H9 (cell line): ENCODE measurements at places on chromosomes 4 and X.

GRCh38 chrX:18461431-18461830 lies 36.0 kb downstream of the CDKL5 start:
- no peak overlapping the region for H3K27ac ChIP-seq
- H3K4me1 ChIP-seq, result no peaks in the 10 kb centered on the region
- DNase-seq, result no peak
- no peaks in the 10 kb centered on the region for H3K36me3 ChIP-seq
- no peak overlapping the region for H3K4me3 ChIP-seq
- no peaks in the 10 kb centered on the region for H3K27me3 ChIP-seq

- no peaks in the 10 kb centered on the region for H3K4me1 ChIP-seq
- H3K36me3 ChIP-seq, result no peaks in the 10 kb centered on the region
- no peak overlapping the region for H3K27ac ChIP-seq
Observed at GRCh38 chrX:86604607-86605006, 456.4 kb downstream of the DACH2 start.

GRCh38 chr4:73508651-73509050 lies 27.1 kb downstream of the AFM start:
- H3K36me3 ChIP-seq, result no peaks in the 10 kb centered on the region
- H3K27ac ChIP-seq, result no peak overlapping the region
- no peak overlapping the region for H3K4me3 ChIP-seq
- DNase-seq, result no peak

DNA sequence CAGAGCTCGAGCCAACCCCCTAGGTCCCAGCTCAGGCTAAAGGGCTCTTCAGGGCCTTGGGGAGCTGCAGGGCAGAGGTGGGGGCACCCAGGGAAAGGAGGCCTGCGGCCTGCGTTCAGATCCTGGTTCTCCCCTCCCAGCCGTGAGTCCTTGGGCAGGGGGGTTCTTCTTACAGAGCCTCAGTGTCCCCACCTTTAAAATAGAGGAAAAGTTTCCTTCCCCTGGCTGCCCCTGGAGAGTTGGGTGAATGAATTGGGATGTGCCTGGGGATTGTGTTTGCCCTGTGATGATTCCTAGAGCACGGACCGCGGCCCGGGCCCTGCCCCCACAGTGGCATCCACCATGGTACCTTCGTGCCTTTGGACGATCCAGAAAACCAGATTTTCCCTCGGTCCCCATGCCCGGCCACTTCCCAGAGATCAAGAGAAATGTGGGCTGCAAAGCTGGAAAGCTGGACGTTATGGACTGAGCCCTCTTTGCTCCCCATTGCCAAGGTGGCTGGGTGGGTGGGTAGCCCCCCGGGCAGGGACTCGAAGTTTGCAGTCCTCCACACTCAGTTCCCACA lies 11.4 kb downstream of the HTRA3 start:
- H3K4me3 ChIP-seq, result no peak overlapping the region
- DNase-seq, result no peak
- H3K27ac ChIP-seq, result no peak overlapping the region
- H3K4me1 ChIP-seq, result no peaks in the 10 kb centered on the region

GRCh38 chrX:27893871-27894270 lies 86.1 kb downstream of the MAGEB10 start:
- no peak overlapping the region for H3K27ac ChIP-seq
- H3K27me3 ChIP-seq, result no peaks in the 10 kb centered on the region
- H3K4me3 ChIP-seq, result no peak overlapping the region

GRCh38 chr4:22237155-22237751 lies 278.6 kb downstream of the ADGRA3 start:
- H3K4me1 ChIP-seq, result no peaks in the 10 kb centered on the region
- H3K36me3 ChIP-seq, result no peaks in the 10 kb centered on the region
- DNase-seq, result peak; percentile 86
- no peak overlapping the region for H3K4me3 ChIP-seq
- no peaks in the 10 kb centered on the region for H3K27me3 ChIP-seq
- H3K27ac ChIP-seq, result no peak overlapping the region

DNA sequence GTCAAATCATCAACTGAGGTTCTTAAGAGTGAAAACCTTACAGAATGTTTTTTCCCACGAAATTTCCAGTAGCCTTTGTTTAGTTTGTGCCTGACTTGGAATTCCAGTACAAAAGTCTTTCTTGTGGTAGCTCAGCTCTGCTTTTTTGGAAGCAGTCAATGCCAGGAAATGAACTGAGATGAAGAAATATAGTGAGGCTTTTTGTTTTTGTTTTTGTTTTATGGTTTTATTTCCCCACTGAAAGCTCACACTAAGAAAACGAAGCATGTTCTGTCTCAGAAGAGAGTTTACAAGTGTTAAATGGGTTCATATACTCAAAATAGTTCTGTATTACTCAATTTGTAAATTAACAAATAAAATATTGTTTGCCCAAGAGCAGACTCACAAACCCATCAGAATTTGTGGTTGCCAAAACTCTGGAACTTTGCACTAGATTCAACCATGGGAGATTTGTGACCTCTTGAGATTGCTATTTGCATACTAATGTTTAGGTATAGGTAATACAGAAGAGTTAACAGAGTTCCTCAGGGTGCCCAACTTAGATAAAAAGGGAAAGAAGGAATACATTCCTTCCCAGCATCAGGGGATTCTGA lies 1060.8 kb downstream of the FAT4 start:
- no peaks in the 10 kb centered on the region for H3K27me3 ChIP-seq
- H3K36me3 ChIP-seq, result 0 out of 3 replicates have a peak, but pooled peaks cover under 1% of the 10 kb centered on the region
- H3K27ac ChIP-seq, result no peak overlapping the region
- no peaks in the 10 kb centered on the region for H3K4me1 ChIP-seq
- no peak for DNase-seq

GRCh38 chrX:12548341-12548740 lies 242.9 kb upstream of the PRPS2 start:
- no peaks in the 10 kb centered on the region for H3K36me3 ChIP-seq
- H3K27ac ChIP-seq, result no peak overlapping the region
- DNase-seq, result no peak

- DNase-seq, result no peak
- H3K36me3 ChIP-seq, result no peaks in the 10 kb centered on the region
- no peaks in the 10 kb centered on the region for H3K4me1 ChIP-seq
Observed at GRCh38 chr4:79906303-79906702, 166.7 kb downstream of the ANTXR2 start.

GRCh38 chr4:109389369-109390114 lies 44.1 kb upstream of the SEC24B start:
- no peaks in the 10 kb centered on the region for H3K36me3 ChIP-seq
- DNase-seq, result no peak
- H3K27me3 ChIP-seq, result no peaks in the 10 kb centered on the region
- no peak overlapping the region for H3K4me3 ChIP-seq

GRCh38 chrX:9682456-9682855 lies 83.2 kb downstream of the GPR143 start:
- H3K4me3 ChIP-seq, result no peak overlapping the region
- no peak overlapping the region for H3K27ac ChIP-seq
- peaks cover 33% of the 10 kb centered on the region for H3K36me3 ChIP-seq
- H3K27me3 ChIP-seq, result no peaks in the 10 kb centered on the region
- DNase-seq, result peak; percentile 35

- H3K27me3 ChIP-seq, result peaks cover 25% of the 10 kb centered on the region
- peaks cover 5% of the 10 kb centered on the region for H3K4me1 ChIP-seq
- no peak for DNase-seq
- H3K36me3 ChIP-seq, result no peaks in the 10 kb centered on the region; the same call in 1 of the 3 replicates
- no peak overlapping the region for H3K27ac ChIP-seq
- peak overlapping the region; percentile 98 for H3K4me3 ChIP-seq
Observed at GRCh38 chr4:139557556-139558110, 1.6 kb upstream of the SETD7 start.

GRCh38 chr4:81360737-81361136 lies 111.0 kb downstream of the RASGEF1B start:
- no peaks in the 10 kb centered on the region; the same call in 1 of the 2 replicates for H3K4me1 ChIP-seq
- H3K36me3 ChIP-seq, result no peaks in the 10 kb centered on the region
- no peak for DNase-seq
- no peaks in the 10 kb centered on the region for H3K27me3 ChIP-seq
- H3K4me3 ChIP-seq, result no peak overlapping the region

DNA sequence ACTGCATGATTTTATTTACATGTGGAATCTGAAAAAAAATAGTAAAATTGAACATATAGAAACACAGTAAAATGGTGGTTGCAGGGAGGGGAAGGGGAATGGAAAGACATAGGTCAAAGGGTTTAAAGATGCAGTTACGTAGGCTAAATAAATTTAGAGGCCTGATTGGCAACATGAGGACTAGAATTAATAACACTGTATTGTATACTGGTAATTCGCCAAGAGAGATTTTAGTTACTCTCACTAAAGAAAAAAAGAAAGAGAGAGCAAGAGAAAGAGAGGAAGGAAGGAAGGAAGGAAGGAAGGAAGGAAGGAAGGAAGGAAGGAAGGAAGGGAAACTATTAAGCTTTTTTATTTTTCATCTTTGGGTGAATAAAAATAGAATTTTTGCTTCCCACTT lies 488.1 kb downstream of the PCDH10 start:
- no peak overlapping the region for H3K4me3 ChIP-seq
- DNase-seq, result no peak
- H3K4me1 ChIP-seq, result no peaks in the 10 kb centered on the region
- no peaks in the 10 kb centered on the region for H3K27me3 ChIP-seq
- no peak overlapping the region for H3K27ac ChIP-seq

GRCh38 chrX:17656035-17656418 lies 81.3 kb upstream of the SCML1 start:
- no peak for DNase-seq
- H3K27me3 ChIP-seq, result peaks cover 17% of the 10 kb centered on the region; the same call in 1 of the 2 replicates
- H3K4me3 ChIP-seq, result peak overlapping the region; percentile 76
- no peak overlapping the region for H3K27ac ChIP-seq
- H3K4me1 ChIP-seq, result no peaks in the 10 kb centered on the region; the same call in 1 of the 2 replicates

DNA sequence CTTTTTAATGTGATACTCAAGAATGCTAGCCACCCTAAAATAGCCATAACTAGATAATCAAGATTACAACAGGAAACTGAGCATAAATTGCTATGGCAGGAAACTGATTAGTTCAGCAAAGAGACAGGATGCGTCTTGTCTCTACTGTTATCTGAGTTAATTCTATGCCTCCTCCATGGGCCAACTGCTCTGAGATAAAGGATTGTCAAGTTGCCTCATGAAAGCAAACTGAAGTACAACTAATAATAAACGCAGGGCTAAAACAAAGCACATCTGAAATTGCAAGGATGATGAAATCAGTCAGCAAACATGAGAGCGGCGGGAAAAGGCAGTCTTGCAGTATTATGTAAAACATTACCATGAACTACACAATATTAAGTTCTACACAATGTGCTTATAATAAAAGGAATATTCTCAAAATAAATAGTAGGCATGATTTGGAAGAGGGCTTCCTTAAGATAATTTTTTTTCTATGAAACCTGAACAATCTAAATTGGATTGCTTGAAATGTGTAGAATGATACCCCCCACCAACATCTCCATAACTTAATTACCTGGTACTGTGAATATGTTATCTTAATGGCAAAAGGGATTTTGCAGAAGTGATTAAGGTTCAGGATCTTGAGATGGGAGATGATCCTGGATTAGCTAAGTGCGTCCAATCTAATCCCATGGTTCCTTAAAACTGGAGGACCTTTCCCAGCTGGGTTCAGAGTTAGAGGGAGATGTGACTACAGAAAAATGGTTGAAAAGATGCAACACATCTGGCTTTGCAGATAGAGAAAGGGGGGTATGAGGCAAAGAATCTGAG lies 65.9 kb downstream of the ANTXR2 start:
- H3K27me3 ChIP-seq, result no peaks in the 10 kb centered on the region
- no peak for DNase-seq
- H3K4me1 ChIP-seq, result no peaks in the 10 kb centered on the region
- peaks cover 7% of the 10 kb centered on the region; the same call in 2 of the 3 replicates for H3K36me3 ChIP-seq
- no peak overlapping the region for H3K27ac ChIP-seq

GRCh38 chrX:40098264-40099054 lies 701 bp upstream of the BCOR start:
- peaks cover 13% of the 10 kb centered on the region; the same call in 1 of the 2 replicates for H3K4me1 ChIP-seq
- peaks cover 44% of the 10 kb centered on the region for H3K27me3 ChIP-seq
- DNase-seq, result peak; percentile 80
- peak overlapping the region; percentile 65 for H3K4me3 ChIP-seq

DNA sequence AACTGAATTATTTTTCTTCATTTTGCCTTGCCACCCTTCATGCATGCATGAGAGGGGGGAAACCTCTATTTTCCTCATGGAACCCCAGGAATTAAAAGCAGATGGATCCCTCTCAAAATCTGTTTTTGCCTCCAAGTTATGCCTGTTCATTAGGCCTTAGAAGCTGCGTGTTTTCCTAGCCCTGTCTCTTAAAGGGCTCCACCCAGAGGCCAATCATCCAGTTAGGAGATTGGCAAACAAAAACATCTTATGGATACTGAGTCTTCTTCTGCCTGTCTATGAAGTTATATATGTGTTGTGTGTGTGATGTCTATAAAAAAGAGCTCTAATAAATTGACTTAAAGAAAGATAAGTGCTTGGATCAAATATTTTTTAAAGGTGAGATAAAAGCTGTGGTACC lies 142.9 kb downstream of the ANAPC10 start:
- peaks cover 3% of the 10 kb centered on the region for H3K4me1 ChIP-seq
- peaks cover 46% of the 10 kb centered on the region for H3K36me3 ChIP-seq
- no peak overlapping the region for H3K27ac ChIP-seq
- DNase-seq, result no peak
- H3K4me3 ChIP-seq, result no peak overlapping the region
- H3K27me3 ChIP-seq, result no peaks in the 10 kb centered on the region
